ENCODE measurements at places on chromosomes 6 and 20.

- no peak for DNase-seq
These were observed 24.4 kb upstream of the ADTRP start for GRCh38 chr6:11802886-11803590.

DNA sequence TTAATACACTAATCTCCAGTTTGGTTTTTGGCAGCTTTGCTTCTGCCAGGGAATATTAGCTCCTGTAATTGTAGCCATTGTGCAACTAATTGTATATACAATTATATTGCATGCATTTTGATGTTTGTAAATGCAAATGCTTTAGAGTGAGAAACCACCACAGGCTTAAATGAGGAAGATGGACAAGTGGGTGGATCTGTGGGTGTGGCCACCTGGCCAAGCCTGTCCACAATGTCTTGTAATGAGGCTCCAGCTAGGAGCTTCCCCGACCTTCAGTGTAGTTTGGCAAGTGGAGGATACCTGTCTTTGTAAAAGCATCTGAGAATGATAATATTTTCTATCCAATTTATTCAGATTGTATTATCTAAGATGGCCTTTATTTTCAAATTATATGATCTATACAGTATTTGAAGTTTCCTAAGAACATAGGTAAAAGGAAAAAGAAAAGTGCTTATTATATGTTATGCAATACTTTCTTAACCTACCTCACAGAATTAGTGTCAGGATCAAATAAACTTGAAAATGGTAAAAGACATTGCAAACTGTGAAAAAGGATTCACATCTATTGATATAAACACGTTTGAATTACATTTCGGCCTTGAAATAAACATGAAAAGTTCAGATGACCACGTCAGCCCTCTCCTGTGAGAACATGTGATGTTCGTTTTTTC, 49.3 kb upstream of the ARID1B start:
- no peak for DNase-seq

DNA sequence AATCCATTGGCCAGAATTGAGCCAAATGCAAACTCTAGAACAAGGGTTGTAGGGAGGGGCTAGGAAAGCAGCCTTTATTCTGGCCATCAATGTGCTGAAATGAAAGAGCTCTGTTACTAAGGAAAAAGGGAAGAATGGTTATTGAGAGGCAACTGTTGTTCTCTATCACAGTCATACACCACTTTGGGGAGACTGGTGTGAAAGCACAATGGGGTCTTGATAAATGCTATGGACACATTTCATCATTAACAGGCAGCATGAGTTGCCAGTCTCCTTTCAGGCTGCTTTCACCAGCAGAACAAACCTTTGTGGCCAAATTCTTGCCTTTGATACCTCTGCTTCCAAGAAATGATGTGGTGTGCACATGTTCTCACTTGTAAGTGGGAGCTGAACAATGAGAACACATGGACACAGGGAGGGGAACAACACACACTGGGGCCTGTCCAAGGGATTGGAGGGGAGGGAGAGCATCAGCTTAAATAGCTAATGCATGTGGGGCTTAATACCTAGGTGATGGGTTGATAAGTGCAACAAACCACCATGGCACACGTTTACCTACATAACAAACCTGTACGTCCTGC, 86.2 kb downstream of the CDS2 start:
- no peak for DNase-seq

DNA sequence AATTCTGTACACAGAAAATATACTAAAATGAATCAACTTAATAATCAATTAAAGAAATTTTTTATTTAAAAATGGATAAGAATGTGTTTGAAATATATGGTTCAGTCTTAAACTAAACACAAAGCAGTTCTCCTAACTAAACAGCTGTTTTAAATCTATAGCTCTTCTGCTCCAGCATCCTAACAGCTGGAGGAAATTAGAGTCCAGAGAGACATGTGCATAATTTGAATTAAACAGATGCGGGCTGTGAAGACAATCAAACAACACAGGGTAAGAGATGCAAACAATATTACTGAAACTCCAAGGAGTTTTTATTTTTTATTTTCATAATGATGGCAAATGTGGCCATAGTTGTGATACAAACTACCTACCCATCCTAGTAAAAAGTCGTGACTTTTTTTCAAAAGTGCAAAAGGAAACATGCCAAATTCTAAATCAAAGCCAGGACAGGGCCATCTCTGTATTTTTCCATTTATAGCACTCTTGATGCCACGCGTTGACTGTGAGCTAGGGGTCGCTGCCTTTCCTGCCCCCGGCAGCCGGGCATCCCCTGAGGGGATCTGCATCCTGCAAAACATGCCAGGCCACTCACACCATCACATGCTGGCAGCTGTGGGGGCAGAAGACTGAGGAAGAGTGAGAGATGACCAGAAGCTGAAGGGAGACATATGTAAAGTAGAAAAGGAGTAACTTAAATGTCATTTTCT, 310.6 kb downstream of the PRKN start:
- DNase-seq = no peak

- no peak for DNase-seq
These were observed 25.3 kb downstream of the EDN1 start for GRCh38 chr6:12315292-12316081.

- no peak for DNase-seq
These were observed 141.5 kb downstream of the GMDS start for GRCh38 chr6:2103765-2104523.

- DNase-seq = no peak
These were observed 529.3 kb downstream of the QKI start for GRCh38 chr6:163943607-163944385.

DNA sequence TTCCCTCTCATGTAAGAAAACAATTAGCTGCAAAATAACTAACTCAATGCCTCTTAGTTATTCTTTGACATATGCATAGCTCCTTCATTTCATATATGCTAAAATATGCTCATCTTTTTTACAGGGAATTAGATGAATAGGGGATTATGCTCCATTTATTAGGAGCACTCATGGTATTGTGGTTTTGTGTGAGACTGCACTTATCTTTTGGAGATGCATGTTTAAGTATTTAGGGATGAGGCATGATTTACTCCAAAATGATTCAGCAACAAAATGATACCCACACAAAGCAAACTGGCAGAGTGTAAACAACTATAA, 8.8 kb downstream of the BNIP5 start:
- DNase-seq = no peak

DNA sequence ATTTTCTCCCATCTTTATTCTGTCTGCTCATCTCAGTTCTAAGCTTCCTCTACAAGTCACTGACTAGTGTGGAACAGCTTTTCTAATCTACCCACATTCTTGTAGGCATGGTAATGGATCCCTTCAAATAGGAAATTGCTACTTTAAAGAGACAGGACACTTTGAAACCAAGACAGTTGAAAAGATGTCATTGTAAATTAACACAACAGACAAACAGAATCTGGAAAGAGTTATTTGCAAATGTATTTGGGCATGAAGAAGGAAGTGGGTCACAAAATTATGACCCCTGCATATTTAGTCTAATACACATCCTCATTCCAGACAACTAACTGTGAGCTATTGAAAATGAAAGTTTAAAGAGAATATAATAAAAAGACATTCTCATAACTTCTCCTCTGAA, 298.2 kb upstream of the MARCKS start:
- DNase-seq = no peak

GRCh38 chr6:1070085-1070521, 241.8 kb upstream of the FOXQ1 start:
- peak; percentile 8 for DNase-seq

- DNase-seq = no peak
These were observed 43.0 kb upstream of the CCR6 start for GRCh38 chr6:167079853-167080297.

GRCh38 chr20:25623225-25623735, 534 bp downstream of the NANP start:
- peak; percentile 22 for DNase-seq

- DNase-seq = no peak
These were observed 29.6 kb upstream of the VAPB start for GRCh38 chr20:58359441-58359840.

DNA sequence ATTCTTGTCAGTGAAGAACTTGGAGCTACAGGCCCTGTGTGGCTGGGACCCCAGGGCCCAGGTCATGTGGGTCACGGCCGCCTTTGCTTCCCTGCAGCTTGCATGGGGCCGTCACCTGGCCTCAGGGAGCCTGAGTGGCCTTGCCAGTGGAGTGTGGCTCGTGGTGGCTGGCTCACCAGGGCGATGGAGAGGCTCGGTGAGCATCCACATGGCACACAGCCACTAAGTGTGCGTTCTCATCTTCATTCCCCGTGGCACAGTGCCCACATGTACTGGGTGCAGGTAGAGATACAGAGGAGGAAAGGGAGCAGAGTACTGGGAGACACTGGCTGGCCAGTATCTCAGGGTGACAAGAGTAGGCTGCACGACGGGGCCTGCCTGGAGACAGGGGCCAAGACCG, 21.5 kb downstream of the MANBAL start:
- peak; percentile 34 for DNase-seq

DNA sequence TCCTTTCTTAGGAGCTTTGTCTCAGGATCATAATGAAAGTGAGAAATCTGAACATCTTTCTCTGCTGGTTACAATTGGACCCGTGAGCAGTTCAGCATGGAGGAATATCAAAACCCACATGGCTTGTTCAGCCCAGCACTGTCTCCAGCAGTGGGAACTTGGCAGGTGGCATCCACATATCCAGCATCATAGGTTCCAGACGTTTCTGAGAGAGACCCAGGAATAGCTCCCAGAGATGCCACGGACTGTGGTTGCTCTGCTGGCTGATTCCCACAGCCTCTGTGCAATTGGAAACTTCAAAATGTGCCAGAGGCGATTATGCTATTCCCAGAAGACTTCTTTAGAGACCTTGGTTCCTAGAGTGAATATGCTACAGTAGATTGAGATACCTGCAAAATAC, 76.4 kb downstream of the PHACTR2 start:
- DNase-seq = no peak

GRCh38 chr20:47559141-47559540, 57.5 kb downstream of the NCOA3 start:
- no peak for DNase-seq

- DNase-seq = no peak
These were observed 523.4 kb downstream of the TENT5A start for GRCh38 chr6:81228912-81229555.

DNA sequence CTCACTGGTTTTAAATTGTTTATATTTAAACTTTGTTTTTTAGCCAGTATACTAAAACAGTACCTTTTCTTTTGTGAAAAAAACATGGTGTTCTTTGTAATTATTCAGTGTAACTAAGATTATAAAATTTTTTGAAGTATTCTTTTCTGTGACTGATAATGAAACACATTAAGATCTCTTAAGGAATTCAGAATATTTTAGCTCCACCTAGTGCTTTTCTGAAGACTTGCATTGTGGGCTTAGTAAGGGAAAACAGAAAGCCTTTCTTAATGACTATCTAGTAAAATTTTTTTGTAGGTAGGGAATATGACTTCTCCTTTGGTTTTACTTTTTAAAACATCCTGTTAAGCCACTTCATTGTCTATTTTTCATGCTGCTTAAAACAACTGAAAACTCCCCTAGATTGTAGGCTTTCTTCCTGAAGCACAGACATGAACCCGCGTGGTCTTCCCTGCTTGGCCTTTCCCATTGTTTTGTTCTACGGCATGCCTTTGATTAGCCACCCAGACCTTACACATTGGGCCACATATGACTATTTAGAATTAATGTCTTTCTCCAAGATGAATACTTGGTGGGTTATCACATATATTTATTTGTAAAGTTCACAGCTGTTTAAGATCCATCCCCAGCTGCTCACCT, 72.1 kb downstream of the AFDN start:
- DNase-seq = no peak

DNA sequence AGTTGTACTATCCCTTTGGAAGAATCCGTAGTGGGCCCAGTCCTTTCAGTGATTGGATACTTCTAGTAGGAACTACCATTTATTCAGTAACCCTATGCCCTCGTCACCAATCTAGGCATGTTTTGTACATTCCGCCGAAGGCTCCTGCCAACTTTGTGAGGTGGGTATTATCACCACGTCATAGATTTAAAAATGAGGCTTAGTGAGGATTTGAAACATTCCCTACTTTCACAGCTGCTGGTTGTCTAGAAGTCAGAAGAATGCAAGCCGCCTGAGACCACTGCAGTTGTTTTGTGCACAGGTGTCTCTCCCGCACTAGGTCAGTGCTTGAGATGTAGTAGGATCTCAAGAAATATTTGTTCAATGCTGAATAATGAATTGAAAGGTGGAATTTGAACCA, 32.6 kb downstream of the ENPP1 start:
- DNase-seq = no peak

DNA sequence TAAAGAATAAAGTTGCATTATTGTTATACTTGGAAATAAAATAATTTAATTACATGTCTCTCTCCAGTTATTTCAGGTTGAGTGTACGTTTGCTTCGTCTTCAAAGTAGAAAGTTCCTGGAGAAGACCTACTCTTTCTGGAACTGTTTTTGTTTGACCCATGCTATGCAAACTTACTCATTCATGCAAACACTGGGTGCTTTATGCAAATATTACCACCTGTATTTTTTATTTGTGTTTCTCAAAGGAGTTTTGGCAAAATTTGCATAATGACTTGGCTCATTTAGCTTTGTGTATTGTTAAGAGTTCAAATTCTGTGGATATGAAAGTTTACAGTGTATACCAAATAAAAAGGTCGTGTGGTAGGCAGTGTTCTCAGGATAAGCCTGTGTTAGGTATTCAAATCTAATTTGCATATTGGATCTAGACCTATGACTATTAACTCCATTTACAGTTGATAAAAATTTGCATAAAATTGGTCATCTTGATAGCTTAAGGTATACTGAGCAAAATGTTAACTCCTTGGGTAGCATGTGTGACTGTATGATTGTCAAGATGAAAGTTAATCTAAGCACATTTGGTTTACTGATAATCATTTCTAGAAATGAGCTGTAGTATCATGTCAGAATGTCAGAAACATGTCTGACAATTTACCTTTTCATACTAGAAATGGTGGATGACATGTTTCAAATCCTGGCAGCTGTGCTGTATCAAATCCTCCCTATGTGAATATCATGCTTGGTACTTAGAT, 65.2 kb downstream of the CDKAL1 start:
- no peak for DNase-seq

DNA sequence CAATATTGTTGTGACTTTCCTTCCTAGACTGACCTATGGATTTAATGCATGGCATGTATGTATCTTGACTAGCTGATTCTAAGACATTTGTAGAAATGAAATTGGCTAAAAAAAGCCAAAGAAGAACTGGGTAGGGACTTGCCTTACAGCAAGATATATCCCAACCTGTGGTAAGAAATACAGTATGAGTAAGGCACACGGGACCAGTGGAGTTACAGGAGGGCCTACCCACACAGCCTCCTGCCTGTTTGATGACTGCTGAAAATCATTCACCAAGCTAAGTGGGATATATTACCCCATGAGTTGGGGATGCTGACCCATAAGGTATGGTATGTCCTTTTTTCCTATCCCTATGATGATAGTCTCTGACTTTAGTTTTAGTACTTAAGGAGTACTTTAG, 112.2 kb downstream of the INSM1 start:
- DNase-seq = no peak

GRCh38 chr6:81755551-81755950, 3.1 kb upstream of the TENT5A start:
- no peak for DNase-seq
